ENCODE measurements at places on chromosomes 13 and 19. TPM values are rescaled to one million over a fixed set of nuclear protein-coding genes. Genes with fewer than 3 reads are reported as not detected.
A peak's percentile ranks its signal among the peaks of the same experiment; 100 is the strongest.

Gene POU2F2
- 1.0 TPM for total RNA-seq

Gene SIGLEC10
- not detected for total RNA-seq

Gene PIAS4
- total RNA-seq: 28.8 TPM

Gene CD33
- total RNA-seq: not detected

Gene LILRA5
- total RNA-seq: not detected

Gene C19orf81
- not detected for total RNA-seq

- peaks cover 21% of the 10 kb centered on the region for H3K36me3 ChIP-seq
- no peaks in the 10 kb centered on the region for H3K27me3 ChIP-seq
Measured at GRCh38 chr13:41061914-41062837, 867 bp downstream of the WBP4 start.

DNA sequence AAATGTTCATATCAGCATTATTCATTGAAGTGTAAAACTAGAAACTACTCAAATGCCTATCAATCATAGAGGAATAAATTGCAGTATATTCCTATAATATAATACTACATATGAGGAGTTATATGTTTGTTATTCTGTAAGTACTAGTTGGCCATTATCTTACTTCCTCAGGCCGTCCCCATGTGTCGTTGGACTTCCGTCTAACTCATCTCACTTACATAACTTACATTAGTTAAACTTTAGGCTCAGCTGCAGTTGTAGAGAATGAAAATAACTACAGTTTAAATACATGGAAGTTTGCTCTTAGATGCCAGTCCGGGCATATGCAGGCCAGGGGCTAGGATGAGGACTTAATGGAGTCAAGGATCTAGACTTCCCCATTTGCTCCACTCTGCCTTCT is 8.6 kb upstream of the EPSTI1 start:
- H3K27me3 ChIP-seq: no peaks in the 10 kb centered on the region
- H3K36me3 ChIP-seq: no peaks in the 10 kb centered on the region
- peaks cover 53% of the 10 kb centered on the region for H3K4me1 ChIP-seq
- DNase-seq: no peak
- H3K27ac ChIP-seq: no peak overlapping the region

- no peak overlapping the region for H3K4me3 ChIP-seq
- H3K36me3 ChIP-seq: no peaks in the 10 kb centered on the region
- no peak overlapping the region for H3K27ac ChIP-seq
- H3K4me1 ChIP-seq: peaks cover 1% of the 10 kb centered on the region
- no peaks in the 10 kb centered on the region for H3K27me3 ChIP-seq
Measured at GRCh38 chr13:82993417-82993816, 888.9 kb downstream of the SLITRK1 start.

- peak overlapping the region; percentile 94 for H3K4me3 ChIP-seq
- no peaks in the 10 kb centered on the region for H3K36me3 ChIP-seq
- DNase-seq: no peak
Measured at GRCh38 chr19:39845584-39845932, 621 bp downstream of the FBL start.

DNA sequence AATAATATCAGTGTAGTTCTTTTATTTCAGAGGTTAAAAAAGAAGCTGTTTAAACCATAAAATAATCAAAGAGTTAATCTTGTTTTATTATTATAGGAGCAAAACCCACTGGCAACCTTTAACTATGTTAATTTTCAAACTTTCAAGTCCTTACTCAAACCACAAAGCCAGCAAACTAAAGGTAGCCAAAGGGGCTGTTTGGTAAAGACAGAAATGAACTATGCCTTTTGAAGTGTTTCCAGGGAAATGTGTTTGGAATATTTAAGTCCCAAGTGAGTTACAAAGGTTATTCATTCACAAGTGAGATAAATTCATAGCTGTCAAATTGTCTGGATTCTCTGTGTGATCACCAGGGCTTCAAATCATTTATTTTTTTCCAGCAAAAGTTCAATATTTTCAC is 264.7 kb downstream of the MZT1 start:
- no peaks in the 10 kb centered on the region for H3K36me3 ChIP-seq
- peaks cover 9% of the 10 kb centered on the region for H3K4me1 ChIP-seq
- no peak overlapping the region for H3K4me3 ChIP-seq
- H3K27me3 ChIP-seq: peaks cover 18% of the 10 kb centered on the region
- DNase-seq: no peak

DNA sequence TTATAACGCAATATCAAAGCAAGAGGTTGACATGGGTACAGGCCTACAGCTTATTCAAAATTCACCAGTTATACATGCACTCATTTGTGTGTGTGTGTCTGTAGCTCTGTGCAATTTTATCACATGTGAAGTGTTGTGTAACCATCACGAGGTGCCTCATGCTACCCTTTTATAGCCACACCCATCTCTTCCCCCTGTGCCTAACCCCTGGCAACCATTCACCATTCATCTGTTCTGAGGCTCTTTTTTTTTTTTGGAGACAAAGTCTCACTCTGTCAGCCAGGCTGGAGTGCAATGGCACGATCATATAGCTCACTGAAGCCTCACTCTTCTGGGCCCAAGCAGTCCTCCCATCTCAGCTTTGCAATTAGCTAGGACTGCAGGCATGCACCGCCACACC is 78.4 kb downstream of the DPF1 start:
- no peak for DNase-seq
- H3K36me3 ChIP-seq: peaks cover 9% of the 10 kb centered on the region
- H3K4me1 ChIP-seq: no peaks in the 10 kb centered on the region
- H3K4me3 ChIP-seq: no peak overlapping the region
- no peaks in the 10 kb centered on the region for H3K27me3 ChIP-seq

- peak overlapping the region; percentile 47 for H3K27ac ChIP-seq
- H3K4me1 ChIP-seq: peaks cover 5% of the 10 kb centered on the region
- no peak overlapping the region for H3K4me3 ChIP-seq
- H3K36me3 ChIP-seq: peaks cover 20% of the 10 kb centered on the region
- no peaks in the 10 kb centered on the region for H3K27me3 ChIP-seq
Measured at GRCh38 chr19:49921871-49922795, 6.9 kb upstream of the ATF5 start.

- H3K27ac ChIP-seq: no peak overlapping the region
- no peak overlapping the region for H3K4me3 ChIP-seq
- DNase-seq: no peak
- peaks cover 22% of the 10 kb centered on the region for H3K4me1 ChIP-seq
- no peaks in the 10 kb centered on the region for H3K27me3 ChIP-seq
- no peaks in the 10 kb centered on the region for H3K36me3 ChIP-seq
Measured at GRCh38 chr13:28538932-28539331, 44.0 kb upstream of the FLT1 start.

DNA sequence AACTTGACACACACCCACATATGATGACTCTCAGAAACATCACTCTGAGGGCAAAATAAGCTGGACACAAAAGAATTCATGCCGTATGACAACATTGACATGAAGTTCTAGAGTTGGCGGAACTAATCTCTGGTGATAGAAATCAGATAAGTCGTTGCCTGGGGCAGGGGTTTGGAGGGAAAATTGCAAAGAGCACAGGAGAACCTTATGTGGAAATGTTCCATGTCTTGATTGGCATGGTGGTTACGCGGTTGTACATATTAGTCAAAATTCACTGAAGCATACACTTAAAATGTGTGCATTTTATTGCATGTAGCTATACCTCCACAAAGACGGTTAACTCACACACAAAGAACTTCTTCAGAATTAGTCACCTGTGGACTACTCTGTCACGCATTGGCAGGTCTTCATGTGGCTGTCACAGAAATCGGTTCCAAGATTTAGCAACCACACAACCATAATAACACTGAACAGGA is 137.8 kb upstream of the GJB6 start:
- H3K27ac ChIP-seq: no peak overlapping the region
- H3K36me3 ChIP-seq: no peaks in the 10 kb centered on the region
- H3K4me1 ChIP-seq: no peaks in the 10 kb centered on the region
- H3K27me3 ChIP-seq: peaks cover 56% of the 10 kb centered on the region
- DNase-seq: no peak

GRCh38 chr19:44722131-44723121 is 23.5 kb downstream of the CEACAM16 start:
- no peak overlapping the region for H3K27ac ChIP-seq
- no peak overlapping the region for H3K4me3 ChIP-seq
- H3K27me3 ChIP-seq: no peaks in the 10 kb centered on the region
- no peak for DNase-seq

DNA sequence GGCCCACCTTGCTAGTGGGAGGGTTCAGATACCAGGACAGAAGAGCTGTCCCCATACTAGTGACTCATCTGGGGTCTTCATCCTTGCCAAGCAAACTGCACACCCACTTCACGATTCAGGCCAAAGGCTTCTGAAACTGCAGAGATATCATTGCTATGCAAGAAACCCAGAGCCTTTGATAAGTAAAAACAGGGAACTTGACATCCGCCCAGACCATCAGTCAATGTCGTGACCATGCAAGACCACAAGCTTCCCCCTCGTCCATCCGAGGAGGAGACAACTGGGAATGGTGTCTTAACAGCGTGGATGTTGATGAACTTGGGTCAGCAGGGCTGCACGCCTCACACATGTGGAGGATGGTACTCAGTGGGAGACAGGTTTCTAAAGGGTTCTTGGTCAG is 58.0 kb downstream of the ABCC4 start:
- no peak overlapping the region for H3K27ac ChIP-seq
- DNase-seq: no peak
- no peak overlapping the region for H3K4me3 ChIP-seq
- no peaks in the 10 kb centered on the region for H3K27me3 ChIP-seq

- peaks cover 56% of the 10 kb centered on the region for H3K36me3 ChIP-seq
- H3K27ac ChIP-seq: no peak overlapping the region
- no peak for DNase-seq
- peaks cover 22% of the 10 kb centered on the region for H3K4me1 ChIP-seq
- H3K27me3 ChIP-seq: no peaks in the 10 kb centered on the region
- no peak overlapping the region for H3K4me3 ChIP-seq
Measured at GRCh38 chr13:95603887-95604555, 40.5 kb downstream of the DZIP1 start.

DNA sequence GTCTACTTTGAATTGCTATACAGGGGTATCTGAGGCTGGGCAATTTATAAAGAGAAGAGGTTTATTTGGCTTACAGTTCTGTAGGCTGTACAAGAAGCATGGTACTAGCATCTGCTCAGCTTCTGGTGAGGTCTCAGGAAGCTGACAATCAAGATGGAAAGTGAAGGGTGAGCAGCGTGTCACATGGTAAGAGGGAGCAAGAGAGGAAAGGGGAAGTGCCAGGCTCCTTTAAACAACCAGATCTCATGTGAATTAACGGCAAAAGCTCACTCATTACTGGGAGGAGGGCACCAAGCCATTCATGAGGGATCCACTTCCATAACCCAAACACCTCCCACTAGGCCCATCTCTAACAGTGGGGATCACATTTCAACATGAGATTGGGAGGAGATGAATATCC is 222.4 kb downstream of the TDRD3 start:
- no peak overlapping the region for H3K4me3 ChIP-seq
- no peak for DNase-seq
- no peaks in the 10 kb centered on the region for H3K36me3 ChIP-seq
- H3K4me1 ChIP-seq: no peaks in the 10 kb centered on the region

DNA sequence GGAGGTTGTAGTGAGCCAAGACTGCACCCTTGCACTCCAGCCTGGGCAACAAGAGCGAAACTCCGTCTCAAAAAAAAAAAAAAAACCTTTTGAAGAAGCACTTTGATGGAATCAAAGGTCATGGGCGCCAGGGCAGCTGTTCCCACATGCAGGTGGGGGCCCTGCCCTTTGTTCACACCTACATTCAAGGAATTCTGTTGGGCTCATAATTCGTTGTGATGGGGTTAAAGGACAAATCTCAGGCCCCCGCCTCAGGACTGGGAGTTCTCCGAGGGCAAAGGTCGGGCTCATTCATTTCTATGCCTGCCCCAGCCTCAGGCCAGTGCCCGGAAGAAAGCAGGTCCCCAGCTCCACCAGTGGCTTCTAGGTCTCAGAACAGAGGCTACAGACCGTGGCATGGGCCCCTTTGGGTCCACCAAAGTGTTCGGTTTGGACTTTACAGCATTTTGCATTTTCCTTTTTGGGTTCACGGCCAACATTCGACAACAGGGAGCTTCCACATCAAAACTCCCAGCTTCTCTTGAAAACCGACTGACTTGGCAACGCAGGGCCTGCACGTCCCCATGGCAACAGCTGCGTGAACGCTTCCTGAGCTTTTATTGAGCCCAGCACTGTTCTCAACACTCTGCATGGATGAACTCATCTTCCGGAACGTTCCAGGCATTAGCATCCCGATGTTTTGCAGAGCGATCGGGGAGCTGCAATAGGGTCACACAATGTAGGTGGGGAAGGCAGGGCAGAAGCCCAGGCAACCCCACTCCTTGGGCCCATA is 10.1 kb upstream of the GTF2F1 start:
- H3K27me3 ChIP-seq: no peaks in the 10 kb centered on the region
- no peaks in the 10 kb centered on the region for H3K4me1 ChIP-seq
- H3K4me3 ChIP-seq: no peak overlapping the region
- no peak overlapping the region for H3K27ac ChIP-seq
- DNase-seq: no peak
- H3K36me3 ChIP-seq: no peaks in the 10 kb centered on the region

DNA sequence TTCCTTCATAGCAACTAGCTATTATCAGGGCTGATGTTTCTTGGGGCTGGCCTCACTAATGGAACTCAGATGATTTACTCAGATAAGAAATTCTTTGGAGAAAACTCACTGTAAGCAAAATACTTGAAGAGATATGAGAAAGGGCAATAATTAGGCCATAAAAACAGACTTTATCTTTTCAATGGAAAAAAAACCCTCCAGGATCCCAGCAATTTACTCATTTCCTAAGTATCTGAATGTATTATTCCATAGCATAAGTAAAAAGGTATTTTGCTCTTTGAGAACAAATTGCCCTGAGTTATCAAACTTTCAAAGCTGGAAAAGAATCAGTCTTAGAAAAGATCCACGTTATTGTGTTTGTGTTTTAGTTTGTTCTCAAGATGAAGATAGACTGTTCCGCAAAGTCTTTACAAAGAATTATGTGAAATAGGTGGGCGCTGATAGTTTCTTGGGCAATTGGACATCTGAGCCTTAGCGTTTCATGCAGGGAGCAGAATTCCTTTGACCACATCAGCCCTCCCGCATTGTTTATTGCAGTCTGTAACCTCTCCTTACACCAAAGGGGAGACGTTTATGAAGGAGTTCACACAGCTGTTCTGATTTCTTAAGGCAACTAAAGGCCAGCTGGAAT is 29.1 kb upstream of the CSNK1A1L start:
- DNase-seq: no peak
- H3K27ac ChIP-seq: peak overlapping the region; percentile 6
- H3K4me1 ChIP-seq: peaks cover 29% of the 10 kb centered on the region
- H3K4me3 ChIP-seq: no peak overlapping the region
- H3K36me3 ChIP-seq: peaks cover 3% of the 10 kb centered on the region

GRCh38 chr13:96421314-96421713 is 331.4 kb downstream of the HS6ST3 start:
- no peak for DNase-seq
- H3K36me3 ChIP-seq: no peaks in the 10 kb centered on the region
- H3K27ac ChIP-seq: no peak overlapping the region
- no peak overlapping the region for H3K4me3 ChIP-seq

Data from osteocyte (in vitro differentiated cells).